Kidney epithelial cell (primary cell): ENCODE measurements at places on chromosomes 2 and 18.

- no peak for DNase-seq
Observed at GRCh38 chr2:65504201-65504600, 71.8 kb upstream of the SPRED2 start.

- DNase-seq: no peak
Observed at GRCh38 chr2:239738159-239738558, 287.0 kb downstream of the NDUFA10 start.

GRCh38 chr2:136154384-136154783 is 36.4 kb upstream of the CXCR4 start:
- DNase-seq: no peak

DNA sequence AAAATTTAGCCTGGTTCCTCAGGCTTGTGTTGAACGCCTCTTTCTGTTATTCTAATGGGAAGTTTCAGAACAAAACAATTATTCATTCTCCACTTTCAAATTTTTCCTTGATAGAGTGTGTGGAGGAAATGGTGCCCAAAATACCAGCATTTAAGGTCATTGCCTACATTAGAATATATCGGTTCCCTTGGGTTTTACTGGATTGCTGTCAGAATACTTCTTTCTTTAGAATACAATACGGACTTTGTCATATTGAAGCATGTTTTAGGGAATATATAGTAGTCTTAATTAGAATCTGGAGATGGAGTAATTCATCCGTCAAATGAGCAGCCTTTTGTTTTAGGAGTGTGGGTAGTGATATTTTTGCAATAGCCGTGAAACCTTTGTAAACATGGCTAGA is 13.3 kb downstream of the LIMS1 start:
- no peak for DNase-seq

DNA sequence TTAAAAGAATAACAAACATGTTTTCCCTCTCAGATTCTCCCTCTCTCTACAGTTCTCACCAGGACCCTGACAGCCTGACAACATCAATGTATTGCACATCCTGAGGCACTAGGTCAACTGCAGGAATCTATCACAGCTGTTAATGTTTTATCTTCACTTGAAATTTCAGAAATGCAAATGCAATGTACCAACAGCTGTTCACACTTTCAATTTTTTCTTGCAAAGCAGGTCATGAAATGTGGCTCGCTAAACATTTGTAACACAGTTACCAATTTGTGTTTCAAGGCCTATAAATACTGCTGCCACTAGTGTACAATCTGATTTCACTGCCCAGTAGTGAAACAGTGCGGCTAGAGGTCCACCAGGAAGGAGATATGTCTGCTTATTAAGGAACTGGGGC is 147.8 kb downstream of the EXOC6B start:
- DNase-seq: no peak

GRCh38 chr2:54771166-54771885 is 47.9 kb downstream of the EML6 start:
- no peak for DNase-seq

GRCh38 chr18:52280702-52281101 is 59.3 kb upstream of the DCC start:
- DNase-seq: no peak

DNA sequence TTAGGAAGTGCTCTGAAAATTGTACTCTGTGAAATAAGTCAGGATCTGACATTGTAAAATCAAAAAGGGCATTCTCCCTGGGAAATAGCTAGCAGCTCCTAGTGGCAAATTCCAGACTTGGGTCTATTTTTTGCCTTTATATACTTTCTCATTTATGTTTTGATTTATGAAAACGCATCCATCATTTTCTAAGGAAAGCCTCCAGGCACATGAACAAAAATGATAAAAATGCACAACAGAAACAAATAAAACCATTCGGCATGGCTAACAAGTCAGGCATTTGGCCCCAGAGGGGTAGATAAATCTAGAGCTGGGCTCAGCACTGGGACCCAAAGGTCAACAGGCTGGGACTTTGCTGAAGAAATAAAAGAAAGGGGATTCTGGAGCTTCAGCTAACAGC is 167.0 kb downstream of the BCL11A start:
- DNase-seq: no peak

GRCh38 chr2:20182241-20182931 is 42.5 kb downstream of the SDC1 start:
- DNase-seq: no peak

DNA sequence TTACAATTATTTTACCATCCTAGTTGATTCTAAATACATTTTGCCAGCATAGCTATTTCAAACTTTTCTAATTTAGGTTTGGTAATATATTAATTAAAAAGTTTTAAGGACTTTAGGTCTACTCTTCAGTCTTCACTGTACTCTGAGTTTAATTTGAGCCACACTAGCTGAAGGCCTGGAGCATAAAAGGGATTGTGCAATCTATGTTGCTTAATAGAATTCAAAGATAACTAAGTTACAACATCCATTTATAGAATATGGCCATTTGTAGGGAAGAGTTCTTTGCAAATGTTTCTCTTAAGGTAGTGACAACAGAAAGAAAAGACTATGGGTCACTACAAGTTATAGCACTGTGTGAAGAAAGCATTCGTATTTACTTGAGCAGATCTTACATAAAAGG is 702.2 kb upstream of the NRXN1 start:
- DNase-seq: no peak

- DNase-seq: no peak
Observed at GRCh38 chr2:21092308-21092869, 31.4 kb upstream of the TDRD15 start.

GRCh38 chr2:131023758-131024157 is 69.5 kb downstream of the FAM168B start:
- no peak for DNase-seq

DNA sequence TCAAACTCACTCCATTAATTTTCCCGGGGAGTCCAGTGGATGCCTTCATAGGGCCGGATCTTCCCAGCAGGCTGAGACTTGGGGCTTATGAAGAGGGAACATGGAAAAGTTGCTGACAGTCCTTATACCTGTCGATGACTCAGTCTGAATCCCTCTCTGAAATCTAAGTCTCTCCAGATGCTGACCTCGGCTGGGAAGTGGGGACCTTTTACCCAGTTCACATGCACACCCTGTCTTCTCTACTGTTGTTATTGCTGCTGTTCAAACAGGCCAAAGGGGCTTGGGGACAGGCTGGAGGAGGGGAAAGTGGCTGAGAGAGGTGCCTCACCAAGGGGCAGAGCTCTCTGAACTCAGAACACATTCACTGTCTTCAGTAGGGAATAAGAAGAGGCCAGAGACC is 4.1 kb upstream of the TNP1 start:
- no peak for DNase-seq

DNA sequence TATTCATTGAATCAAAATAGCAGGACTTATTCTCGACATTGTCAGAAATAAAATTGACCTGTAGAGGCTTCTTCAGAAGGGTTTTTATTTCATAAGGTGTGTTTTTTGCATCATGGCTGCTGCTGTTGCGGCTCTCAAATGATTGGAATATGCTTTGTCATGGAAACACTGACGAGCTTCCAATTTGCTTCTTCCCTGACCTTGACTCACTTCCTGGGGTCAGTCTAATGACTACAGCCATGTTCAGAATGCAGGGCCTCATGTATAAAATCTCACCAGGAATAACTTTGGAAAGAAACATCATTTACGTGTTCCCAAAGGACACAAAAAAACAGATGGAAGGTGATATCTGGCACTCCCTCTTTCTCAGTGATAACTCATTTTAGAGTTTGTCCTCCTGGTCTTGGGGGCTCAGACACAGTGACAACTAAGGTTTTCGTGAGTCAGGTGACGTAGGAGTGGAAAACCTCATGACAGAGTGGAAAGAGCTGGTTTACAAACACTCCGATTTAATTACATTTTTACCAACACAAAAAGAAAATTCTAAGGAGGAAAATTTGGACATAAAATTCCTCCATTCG is 467.0 kb upstream of the RAB12 start:
- no peak for DNase-seq

DNA sequence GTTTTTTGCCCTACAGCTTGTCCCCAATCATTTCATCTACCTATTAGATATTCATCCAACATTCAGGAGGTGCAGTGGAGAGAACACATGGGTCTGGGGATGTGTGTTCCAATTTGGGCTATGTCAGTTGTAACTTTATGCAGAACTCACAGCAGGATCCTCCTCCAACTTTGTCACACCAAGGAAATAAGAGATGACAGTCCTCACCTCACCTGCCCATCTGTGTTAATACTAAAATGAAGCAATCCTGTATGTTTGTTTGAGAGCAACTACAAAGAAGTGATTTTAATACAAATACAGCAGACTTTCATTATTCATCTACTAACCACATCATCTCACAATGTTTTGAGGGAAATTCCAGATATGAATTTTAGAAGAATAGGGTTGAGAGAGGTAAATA is 126.7 kb downstream of the ARHGAP15 start:
- no peak for DNase-seq

DNA sequence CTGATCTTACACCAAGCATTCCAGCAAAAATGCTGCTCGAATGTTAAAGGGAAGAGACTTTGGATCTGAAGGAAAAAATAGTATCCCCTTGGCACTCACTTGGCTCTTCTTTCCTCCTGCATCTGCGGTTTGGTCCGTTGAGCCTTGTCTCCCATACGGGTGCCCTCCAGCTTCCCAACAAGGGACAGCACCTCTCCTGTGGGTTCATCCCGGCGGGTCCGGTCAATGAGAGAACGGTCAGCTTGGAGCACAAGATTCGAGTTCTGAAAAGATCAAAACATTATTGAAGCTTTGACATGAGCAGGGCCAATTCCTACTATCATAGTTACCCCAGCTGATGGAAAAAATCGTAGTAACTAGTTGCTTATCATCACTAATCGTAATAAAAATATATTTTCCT is 740 bp downstream of the SNRNP200 start:
- no peak for DNase-seq

DNA sequence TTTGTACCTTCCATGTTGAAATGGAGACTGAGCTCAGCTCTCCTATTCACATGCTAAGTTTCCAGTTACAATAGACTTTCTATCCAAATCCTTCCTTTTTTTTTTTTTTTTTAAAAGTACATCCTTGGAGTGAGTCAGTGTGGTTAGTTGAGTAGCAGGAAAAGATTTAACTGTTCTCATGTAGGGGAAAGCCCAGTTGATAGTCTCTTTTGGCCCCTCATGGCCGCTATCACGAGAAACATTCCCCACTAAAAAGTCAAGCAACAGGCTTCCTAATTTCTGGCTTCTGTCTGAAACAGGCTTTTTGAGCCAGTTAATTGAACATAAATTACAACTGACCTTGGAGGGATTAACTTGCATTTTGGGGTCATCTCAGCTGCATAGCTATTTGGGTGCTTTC is 161.3 kb downstream of the MEIS1 start:
- DNase-seq: no peak
